ENCODE measurements at places on chromosomes 13 and 19.

GRCh38 chr13:97179501-97179900 is 42.6 kb upstream of the MBNL2 start:
- DNase-seq: no peak

DNA sequence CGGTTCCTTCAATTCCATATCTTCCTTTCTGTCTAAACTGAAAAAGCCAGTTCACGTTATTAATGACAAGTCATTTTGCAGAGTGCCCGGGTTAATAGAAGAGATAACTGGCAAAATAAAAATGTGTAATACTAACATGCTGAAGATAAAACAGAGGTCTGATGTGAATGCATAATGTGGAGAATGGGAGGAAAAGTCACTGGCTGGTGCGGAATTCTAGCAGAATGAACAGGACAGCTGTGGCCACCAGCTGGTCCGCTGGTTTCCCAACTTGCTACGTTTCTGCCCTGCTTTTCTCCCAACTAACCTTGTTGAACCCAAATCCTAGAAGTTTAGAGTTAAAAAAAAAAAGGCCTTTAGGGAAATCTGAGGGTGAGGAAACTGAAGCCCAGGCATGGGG is 42.4 kb downstream of the PCDH8 start:
- no peak for DNase-seq

DNA sequence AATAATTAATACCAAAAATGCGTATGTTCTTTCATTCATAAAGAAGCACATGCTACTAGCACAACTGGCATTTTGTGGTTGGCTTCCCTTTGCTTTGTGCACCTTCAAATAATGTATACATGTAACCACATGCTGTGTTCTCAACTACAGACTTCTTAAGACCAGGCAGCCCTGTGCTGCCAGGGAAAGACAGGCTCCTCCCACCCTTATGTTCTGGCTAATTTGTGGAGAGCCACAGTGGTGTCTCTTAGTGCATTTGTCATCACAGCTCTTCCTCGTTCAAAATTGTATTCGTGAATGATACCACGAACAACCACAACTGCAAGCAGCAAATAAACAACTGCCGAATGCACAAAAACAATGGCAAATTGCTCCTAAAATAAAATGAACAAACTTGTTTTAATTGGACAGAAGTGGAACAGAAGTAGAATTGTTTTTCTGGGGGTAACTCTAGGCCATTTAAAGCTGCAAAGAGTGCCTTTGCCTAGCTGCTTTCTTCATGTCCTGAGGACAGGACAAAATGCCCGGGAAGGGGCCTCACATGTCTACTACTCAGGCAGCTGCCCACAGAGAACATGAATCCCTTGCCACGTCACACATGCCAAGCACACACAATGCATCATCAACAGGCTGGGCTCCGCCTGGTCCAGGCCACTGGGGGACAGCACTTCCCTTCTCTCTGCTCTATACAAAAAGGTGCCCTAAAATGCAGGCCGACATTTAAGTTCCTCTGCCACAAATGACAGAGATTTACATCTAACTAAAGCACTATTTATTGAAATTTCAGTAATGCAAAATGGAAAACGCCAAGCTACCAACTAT is 21.7 kb downstream of the IRS2 start:
- peak; percentile 31 for DNase-seq

- no peak for DNase-seq
These were observed 141 bp downstream of the TRPC4 start for GRCh38 chr13:37869506-37869755.

DNA sequence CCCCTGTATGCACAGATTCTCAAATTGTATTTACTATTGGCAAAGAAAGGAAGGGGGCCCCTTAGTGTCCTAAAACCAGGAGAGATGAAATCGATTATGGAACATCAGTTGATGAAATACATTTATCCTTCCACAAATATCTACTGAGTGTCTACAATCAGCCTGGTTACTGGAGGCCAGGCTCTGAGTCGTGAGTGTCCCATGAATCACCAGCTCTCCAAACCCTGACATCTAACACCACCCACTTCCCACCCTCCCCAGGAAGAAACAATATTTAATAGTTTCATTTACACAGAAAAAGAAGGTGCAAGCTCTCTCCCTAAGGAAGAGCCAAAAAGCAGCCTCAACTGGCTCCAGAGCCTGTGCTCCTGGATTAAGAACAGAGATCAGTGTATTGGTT is 25.2 kb downstream of the KCTD15 start:
- DNase-seq: no peak

GRCh38 chr19:19324059-19324770 is 3.6 kb downstream of the MAU2 start:
- DNase-seq: no peak

- no peak for DNase-seq
These were observed 810 bp upstream of the NFKBID start for GRCh38 chr19:35901055-35901644.

DNA sequence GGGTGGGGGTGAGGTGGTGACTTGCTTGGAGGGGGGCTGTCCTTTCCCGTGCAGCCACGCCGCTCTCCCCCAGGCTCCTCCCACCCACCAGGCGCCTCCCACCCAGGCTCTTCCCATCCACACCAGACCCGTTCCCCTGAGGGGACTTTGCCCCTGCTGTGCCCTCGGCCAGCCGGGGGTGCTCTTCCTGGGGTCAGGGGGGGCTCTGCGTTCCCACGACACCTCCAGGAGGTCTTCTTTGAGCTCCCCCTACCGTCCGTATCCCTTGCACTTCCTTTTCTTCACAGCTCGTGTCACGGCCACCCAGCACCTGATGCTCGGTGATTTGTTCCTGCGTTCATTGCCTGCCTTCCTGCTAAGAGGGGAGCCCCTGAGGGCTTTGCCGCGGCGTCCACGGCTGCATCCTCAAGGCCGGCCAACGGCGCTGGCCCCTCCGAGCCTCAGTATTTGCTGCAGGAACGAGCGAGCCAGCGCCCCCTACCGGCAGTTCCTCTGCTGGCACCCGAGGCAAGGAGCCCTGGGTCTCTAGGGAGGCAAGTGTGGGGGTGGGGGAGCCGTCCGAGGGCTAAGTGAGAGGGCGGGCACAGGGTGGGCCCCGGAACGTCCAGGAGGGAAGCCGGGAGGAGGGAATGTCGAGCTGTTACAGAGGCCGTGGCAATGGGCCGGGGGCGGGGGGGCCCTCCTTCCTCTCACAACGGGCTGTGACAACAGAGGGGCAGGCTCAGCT is 11.8 kb downstream of the LRRC4B start:
- DNase-seq: peak; percentile 94

GRCh38 chr19:51520728-51521127 is 10.7 kb downstream of the SIGLEC6 start:
- DNase-seq: no peak

DNA sequence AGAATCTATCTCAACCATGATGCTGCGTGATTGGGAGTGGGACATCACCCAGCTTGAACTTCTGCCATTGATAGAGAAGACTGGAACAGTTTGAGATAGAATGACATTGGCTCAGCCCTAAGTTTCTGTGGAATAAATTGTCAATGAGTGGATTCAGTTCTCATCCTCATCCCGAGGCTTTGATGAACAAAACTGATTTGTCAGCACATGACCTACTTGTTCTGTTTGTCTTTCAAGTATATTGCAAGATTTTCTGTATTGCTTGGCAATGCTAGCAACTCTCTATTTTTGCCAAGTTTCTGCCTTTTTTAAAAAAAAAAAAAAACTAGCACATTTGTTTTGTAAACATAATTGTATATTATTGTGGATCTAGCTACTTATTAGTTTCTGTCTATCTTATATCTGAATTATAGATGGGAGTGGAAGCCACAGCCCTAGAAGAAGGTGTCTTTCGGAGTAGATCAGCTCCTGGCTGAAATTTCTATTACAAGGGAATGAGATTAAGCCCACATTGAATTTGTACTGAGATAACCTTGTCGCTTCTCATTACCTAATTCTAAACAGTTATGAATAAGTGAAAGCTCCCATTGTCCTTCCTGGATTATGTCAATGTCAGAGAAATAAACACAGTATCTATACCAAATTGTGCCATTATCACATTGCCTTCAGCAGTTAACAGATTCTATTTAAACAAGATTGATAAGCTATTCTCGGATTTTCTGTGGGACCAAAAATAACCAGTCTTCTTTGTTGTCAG is 166.1 kb downstream of the TNFSF13B start:
- DNase-seq: no peak

DNA sequence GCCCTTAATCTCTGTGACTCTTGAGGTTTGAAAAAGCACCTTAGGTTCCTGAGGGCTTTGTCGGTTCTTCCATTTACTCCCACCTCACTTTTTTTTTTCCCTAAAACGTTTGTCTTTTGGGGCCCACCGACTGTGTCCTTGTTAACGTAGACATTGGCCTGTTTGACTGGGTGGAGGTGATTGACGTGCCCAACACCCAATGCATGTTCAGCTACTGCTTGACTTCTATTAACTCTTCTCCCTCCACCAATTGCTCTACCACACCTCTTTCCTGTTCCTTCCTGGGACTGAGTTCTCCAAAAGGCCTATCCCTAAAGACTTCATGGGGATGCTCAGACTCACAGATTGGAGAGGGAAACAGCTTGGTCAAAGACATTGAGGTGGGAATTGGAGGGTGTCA is 17.3 kb downstream of the CKM start:
- no peak for DNase-seq

DNA sequence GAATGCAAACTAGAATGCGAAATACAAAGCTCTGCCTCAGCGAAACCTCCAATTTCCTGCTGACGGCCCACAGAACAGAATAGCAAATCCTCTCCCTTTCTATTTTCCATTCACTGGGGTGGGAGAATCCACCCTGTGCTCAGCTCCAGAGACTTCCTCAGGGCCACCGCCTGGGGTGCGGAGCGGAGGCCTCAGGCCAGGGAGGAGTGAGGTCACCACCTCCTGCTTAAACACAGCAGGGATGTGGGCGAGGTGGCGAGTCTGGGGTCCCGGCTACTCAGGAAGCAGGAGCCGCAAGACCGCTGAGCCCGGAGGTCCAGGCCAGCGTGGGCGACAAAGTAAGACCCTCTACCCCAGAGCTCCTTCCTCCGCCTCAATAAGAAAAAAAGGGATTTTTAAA is 666 bp upstream of the ZNF320 start:
- DNase-seq: no peak

DNA sequence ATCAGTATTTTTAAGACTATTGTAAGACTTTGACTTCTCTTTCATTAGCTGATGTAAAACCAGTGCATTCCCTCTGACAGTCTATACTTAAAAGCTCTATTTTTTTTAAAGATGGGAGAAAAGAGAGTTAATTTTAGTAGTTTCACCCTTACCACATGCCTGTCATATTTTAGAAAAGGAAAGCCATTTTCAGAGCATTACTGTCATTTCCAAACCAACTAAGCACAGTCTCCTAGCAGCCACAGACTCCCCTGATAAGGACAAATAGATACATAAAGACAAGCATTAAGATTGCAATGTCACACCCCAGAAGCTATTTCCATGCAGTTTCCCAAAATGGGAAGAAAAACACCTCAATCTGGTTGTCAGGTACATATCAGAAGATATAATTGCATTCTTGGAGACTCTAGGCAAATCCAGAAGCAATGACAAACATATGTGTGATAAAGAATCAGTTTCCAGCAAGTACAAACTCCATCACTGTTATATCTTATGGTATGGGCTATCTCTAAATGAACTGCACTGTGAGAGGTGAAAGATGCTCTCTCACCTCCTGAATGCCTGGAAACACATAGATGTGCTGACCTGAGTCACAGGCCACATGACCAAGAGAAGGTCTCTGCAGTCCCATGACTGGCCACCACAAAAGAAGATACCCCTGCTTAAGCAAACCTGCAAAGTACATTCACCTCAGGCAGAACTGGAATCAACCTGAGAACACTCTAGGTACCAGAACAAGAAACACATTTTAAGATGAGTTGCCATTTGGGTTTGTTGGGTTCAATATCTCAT is 303.3 kb downstream of the POU4F1 start:
- no peak for DNase-seq

- peak; percentile 61 for DNase-seq
These were observed 24.8 kb upstream of the PLA2G4C start for GRCh38 chr19:48135411-48135810.

GRCh38 chr13:110463156-110463555 is 98.4 kb downstream of the RAB20 start:
- DNase-seq: no peak

GRCh38 chr13:65032825-65033224 is 2197.3 kb downstream of the PCDH9 start:
- no peak for DNase-seq

GRCh38 chr13:99489028-99489427 is 12.2 kb upstream of the TM9SF2 start:
- DNase-seq: no peak

DNA sequence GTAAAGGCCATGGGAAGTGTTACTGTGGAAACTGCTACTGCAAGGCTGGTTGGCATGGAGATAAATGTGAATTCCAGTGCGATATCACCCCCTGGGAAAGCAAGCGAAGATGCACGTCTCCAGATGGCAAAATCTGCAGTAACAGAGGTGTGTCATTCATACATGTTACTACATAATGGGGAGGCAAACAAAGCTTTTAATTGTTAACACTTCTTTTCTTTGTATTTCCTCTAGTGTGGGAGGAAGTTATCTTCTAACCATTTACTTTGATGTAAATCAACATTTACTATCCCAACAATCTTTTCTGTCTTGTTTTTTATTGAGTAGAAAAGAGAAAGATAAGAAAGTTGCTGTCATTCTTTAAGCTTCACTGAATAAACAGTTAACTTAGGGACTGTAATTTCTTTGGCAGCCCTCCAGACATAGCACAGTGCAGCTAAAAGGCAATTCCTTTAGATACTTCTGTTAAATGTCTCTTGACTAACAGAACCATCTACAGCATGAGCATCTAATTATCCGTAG is 126.9 kb downstream of the ITGBL1 start:
- no peak for DNase-seq

DNA sequence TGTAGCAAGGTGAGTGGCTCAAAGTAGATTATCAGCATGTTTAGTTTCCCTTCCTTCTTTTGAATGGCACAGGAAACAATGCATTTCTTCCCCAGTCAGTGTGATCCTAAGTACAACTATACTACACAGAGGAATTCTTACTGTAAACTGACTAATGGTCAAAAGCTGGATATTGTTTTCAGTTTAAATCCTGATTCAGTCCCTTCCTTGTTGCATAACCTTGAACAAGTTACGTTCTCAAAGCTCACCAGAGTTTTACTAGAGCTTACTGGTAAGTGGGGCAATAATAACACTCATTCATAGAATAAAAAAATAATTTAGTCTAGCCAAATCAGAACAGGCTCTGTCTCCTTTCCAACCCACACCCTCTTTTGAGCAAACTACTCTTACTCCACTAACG is 180.1 kb downstream of the POSTN start:
- no peak for DNase-seq

- no peak for DNase-seq
These were observed 3.6 kb downstream of the IFT88 start for GRCh38 chr13:20570517-20570916.

Data from stimulated activated CD8-positive, alpha-beta memory T cell treated with anti-CD3 and anti-CD28 coated beads, Interleukin-4, amount 100 ng/mL, for 48 hours (primary cell).